ENCODE measurements at places on chromosomes 6 and 20. TPM values are rescaled to one million over a fixed set of nuclear protein-coding genes. Genes with fewer than 3 reads are reported as not detected.

Gene AVP
- not detected for total RNA-seq

Gene SDHAF4
- 43.2 TPM for total RNA-seq

Gene PNPLA1
- total RNA-seq = not detected

Gene ROMO1
- total RNA-seq = 243 TPM

Gene POU5F1
- 687 TPM for total RNA-seq

Gene FAM229B
- total RNA-seq = 21.0 TPM

Gene MUCL3
- total RNA-seq = 0.25 TPM

Gene KCNK17
- 0.37 TPM for total RNA-seq

Gene HSPA12B
- total RNA-seq = 1.4 TPM

Gene SLC22A2
- total RNA-seq = 0.64 TPM

Gene DNMT3B
- total RNA-seq = 63.9 TPM

Gene EHMT2
- total RNA-seq = 116 TPM

Gene C6orf141
- 1.7 TPM for total RNA-seq

Gene DLK2
- not detected for total RNA-seq

Gene LGSN
- not detected for total RNA-seq

Gene LKAAEAR1
- not detected for total RNA-seq

Gene FAM217A
- total RNA-seq = not detected

Gene E2F1
- 9.4 TPM for total RNA-seq

Gene BANF2
- total RNA-seq = not detected

Gene KIAA1755
- not detected for total RNA-seq

Gene ADGB
- not detected for total RNA-seq

Gene HLA-DOA
- 10.6 TPM for total RNA-seq

Gene KHDC1
- total RNA-seq = 7.1 TPM

Gene NOL7
- 44.4 TPM for total RNA-seq

Gene FAM209B
- not detected for total RNA-seq

Gene PNLDC1
- total RNA-seq = not detected

Gene WFDC5
- total RNA-seq = not detected

Gene CCN2
- 40.1 TPM for total RNA-seq

Gene CLDN20
- not detected for total RNA-seq

Gene POLR1C
- total RNA-seq = 37.6 TPM

Gene COL19A1
- 1.5 TPM for total RNA-seq

Gene CDSN
- total RNA-seq = not detected

Gene RSPO3
- total RNA-seq = not detected

Gene EEF1A2
- total RNA-seq = 12.1 TPM

Gene PAQR8
- 5.4 TPM for total RNA-seq

Gene RRAGD
- 20.7 TPM for total RNA-seq

Gene RTEL1
- total RNA-seq = 20.0 TPM

Gene BPIFB2
- not detected for total RNA-seq

Gene GTSF1L
- not detected for total RNA-seq

All from endodermal cell (in vitro differentiated cells).